Activated CD4-positive, alpha-beta memory T cell treated with anti-CD3 and anti-CD28 coated beads, Interleukin-2, amount 10 ng/mL, durations not matched to agents 7 days and 5 days (primary cell): ENCODE measurements at places on chromosomes 6 and 20.
A peak's percentile ranks its signal among the peaks of the same experiment; 100 is the strongest.

GRCh38 chr6:39251406-39251805 lies 22.1 kb upstream of the KCNK5 start:
- DNase-seq = no peak

GRCh38 chr6:40573221-40573620 lies 13.9 kb downstream of the LRFN2 start:
- DNase-seq = no peak

DNA sequence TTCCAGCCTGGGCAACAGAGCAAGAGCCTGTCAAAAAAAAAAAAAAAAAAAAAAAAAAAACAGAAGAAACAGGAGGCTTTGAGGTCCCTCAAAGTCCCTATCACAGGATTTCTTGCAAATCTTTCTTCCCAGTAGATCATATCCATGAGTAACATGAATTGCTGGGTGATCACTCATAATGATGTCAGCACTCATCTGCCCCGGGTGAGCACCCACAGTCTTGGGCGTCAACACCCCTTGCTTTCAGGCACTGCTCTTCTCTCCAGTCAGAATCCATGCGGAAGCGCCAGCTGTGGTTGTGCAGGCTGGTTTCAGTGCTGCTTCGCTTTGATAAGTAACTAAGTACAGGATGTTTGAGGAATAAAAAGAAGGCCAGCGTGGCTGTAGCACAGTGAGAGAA lies 40.2 kb upstream of the INSM1 start:
- no peak for DNase-seq

DNA sequence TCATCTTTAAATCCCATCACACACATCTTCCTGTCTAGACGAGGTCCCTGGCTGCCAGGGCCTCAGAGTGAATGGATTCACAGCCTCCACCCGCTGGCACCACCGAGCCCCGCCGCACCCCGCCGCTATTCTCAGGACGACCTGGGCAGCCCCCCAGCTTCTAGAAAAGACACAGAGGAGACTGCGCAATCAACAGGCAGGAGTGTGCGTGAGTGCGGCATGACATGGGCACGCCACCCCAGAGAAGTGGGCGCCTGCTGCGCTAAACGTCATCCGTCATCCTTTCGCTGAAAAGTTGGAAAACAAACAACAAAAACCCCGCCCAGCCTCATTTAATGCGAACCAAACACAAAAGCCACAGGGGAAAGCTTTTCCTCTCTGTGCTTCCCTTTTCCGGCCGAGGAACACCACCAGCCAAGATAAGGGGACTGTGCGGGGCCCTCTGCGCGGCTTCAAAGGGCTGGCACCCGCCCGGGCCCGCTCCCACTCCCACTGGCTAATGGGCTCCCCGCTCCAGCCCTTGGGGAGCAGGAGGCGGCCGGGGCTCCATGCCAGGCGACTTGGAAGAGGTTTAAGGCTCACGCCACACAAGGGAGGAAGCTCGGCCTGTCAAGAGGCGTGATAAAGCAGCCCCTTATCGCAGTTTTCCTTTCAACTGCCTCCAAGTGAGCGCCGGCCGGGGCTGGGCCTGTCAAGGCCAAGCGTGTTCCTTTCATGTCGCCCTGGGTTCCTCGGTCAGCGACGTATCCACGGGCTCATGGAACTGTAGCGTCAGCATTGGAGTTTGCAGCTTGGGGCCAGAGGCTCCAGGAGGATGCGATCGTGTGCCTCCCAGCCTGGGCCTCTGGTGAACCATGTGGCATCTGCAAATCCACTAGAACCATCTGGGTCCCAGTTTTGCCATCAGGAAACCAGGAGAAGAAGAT lies 50.1 kb downstream of the NFATC2 start:
- no peak for DNase-seq

- DNase-seq = no peak
Measured at GRCh38 chr6:42407379-42407778, 44.3 kb downstream of the TRERF1 start.

DNA sequence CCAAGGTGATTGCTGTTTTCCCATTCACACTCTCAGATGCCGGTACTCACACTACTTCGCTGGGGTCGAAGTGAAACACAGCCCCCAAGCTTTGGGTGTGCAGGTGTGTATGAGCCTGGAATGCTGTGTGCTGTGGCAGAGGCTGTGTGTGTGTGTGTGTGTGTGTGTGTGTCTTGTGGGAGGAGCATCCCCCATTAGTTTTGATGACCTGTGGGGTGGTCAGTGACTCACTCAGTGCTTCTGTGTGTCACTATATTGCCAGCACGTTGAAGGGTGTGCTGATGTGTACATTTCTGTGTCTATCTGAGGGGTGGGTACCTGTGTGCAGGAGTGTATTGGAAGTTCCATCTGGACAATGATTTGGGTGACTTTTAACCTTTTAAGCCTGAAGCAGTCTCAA lies 5.0 kb upstream of the SLC12A5 start:
- DNase-seq = no peak

- no peak for DNase-seq
Measured at GRCh38 chr20:38843346-38843745, 37.8 kb downstream of the PPP1R16B start.

DNA sequence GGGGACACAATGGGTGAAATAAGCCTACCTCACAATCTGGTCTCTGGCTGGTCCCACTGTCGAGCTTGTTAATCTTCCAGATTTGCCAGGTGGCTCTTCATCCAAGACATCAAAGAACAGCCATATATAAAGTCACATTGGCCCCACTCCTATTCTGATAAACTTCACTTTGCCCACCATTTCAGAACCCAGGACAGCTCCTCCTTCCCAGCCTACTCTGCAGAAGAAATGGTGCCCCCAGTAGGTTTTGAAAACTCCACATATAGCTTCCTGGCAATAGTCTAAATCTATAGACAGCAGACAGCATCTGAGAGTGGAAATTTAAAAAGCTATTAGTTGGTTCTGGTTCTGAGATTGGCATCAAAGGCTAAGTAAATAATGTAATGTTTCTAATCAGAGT lies 143.1 kb upstream of the PCSK2 start:
- DNase-seq = no peak

DNA sequence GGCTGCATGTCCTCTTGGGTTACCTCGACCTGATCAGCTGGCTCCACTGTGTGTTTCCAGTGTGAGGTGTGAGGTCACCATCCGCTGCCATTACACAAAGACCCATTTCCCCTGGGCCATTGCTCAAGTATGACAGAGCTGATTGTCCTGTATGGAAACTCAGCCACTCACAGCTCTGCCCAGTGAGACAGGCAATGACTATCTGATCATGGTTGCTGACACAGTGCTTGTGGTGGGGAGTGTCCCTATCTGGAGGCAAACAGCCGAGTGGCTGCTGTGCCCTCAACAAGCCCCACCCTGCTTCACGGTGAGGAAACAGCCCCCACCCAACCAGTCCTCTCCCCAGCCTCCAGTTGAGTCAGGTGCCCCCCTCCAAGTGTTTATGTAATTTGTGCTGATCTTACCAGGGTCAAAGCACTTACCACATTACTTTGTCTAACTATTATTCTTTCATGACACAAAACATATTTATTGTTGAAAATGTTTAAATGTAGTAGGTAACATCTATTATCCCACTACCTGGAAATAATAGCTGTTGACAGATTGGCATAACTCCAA lies 11.7 kb upstream of the MAPK13 start:
- peak; percentile 87 for DNase-seq
